ENCODE measurements at places on chromosomes 1 and 21.

- peaks cover 42% of the 10 kb centered on the region for H3K27me3 ChIP-seq
- no peak for DNase-seq
- H3K4me3 ChIP-seq = no peak overlapping the region
- peaks cover 5% of the 10 kb centered on the region for H3K4me1 ChIP-seq
These were observed 7.0 kb upstream of the ID3 start for GRCh38 chr1:23566304-23566703.

DNA sequence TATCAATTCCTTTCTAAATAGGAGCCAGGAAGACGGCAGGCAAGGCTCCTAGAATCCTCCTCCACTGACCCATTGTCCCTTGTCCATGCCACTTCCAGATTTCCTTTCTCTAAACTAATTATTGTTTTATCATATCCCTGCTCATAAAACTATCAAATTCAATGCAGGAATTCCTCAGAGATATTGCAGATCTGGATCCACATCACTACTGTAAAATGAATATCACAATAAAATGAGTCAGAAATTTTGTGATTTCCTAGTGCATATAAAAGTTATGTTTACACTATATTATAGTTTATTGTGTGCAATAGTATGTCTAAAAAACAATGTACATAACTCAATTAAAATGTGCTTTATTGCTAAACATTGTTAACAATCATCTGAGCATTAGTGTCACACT lies 498.7 kb upstream of the NEGR1 start:
- H3K27ac ChIP-seq = no peak overlapping the region
- H3K27me3 ChIP-seq = no peaks in the 10 kb centered on the region
- H3K36me3 ChIP-seq = no peaks in the 10 kb centered on the region
- H3K4me3 ChIP-seq = no peak overlapping the region
- H3K4me1 ChIP-seq = no peaks in the 10 kb centered on the region
- no peak for DNase-seq

- no peaks in the 10 kb centered on the region for H3K36me3 ChIP-seq
- no peaks in the 10 kb centered on the region for H3K27me3 ChIP-seq
- H3K27ac ChIP-seq = no peak overlapping the region
- H3K4me3 ChIP-seq = no peak overlapping the region
- peak; percentile 65 for DNase-seq
- 0 out of 2 replicates have a peak, but pooled peaks cover 5% of the 10 kb centered on the region for H3K4me1 ChIP-seq
These were observed 50.5 kb upstream of the GPR52 start for GRCh38 chr1:174397261-174397660.

DNA sequence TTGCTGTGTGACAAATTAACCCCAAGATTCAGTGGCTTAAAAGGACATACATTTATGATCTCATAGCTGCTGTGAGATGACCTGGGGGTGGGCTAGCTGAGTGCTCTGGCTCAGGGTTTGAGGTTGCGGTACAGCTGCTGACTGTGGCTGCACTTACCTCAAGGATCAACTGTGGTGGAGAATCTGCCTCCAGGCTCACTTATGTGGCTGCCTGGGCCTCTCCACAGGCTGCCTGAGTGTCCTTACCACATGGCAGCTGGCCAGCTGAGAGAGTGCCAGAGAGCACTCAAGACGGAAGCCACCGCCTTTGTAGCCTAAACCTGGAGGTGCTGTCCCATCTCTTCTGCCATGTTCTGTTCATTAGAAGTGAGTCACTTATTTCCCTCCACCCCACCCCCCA lies 5.7 kb downstream of the LRRC71 start:
- no peak overlapping the region for H3K27ac ChIP-seq
- H3K27me3 ChIP-seq = peaks cover 96% of the 10 kb centered on the region
- H3K4me1 ChIP-seq = peaks cover 7% of the 10 kb centered on the region

- no peak overlapping the region for H3K27ac ChIP-seq
- H3K4me3 ChIP-seq = no peak overlapping the region
- H3K36me3 ChIP-seq = no peaks in the 10 kb centered on the region
- H3K27me3 ChIP-seq = no peaks in the 10 kb centered on the region
- no peak for DNase-seq
- peaks cover 6% of the 10 kb centered on the region for H3K4me1 ChIP-seq
These were observed 41.0 kb downstream of the NPHP4 start for GRCh38 chr1:5950994-5951785.

- H3K4me1 ChIP-seq = peaks cover 12% of the 10 kb centered on the region
- peak; percentile 7 for DNase-seq
- H3K27me3 ChIP-seq = no peaks in the 10 kb centered on the region
- H3K27ac ChIP-seq = peak overlapping the region; percentile 65
- peak overlapping the region; percentile 88 for H3K4me3 ChIP-seq
- H3K36me3 ChIP-seq = no peaks in the 10 kb centered on the region
These were observed 546 bp downstream of the ELOVL1 start for GRCh38 chr1:43367026-43367903.

- H3K27me3 ChIP-seq = peaks cover 93% of the 10 kb centered on the region
- H3K36me3 ChIP-seq = no peaks in the 10 kb centered on the region
- no peak for DNase-seq
- H3K27ac ChIP-seq = no peak overlapping the region
These were observed 303.6 kb downstream of the MATN1 start for GRCh38 chr1:30419831-30420230.

GRCh38 chr1:89453123-89453972 lies 71.3 kb upstream of the LRRC8B start:
- no peak overlapping the region for H3K27ac ChIP-seq
- H3K4me1 ChIP-seq = no peaks in the 10 kb centered on the region
- no peaks in the 10 kb centered on the region for H3K36me3 ChIP-seq
- H3K4me3 ChIP-seq = no peak overlapping the region

- no peaks in the 10 kb centered on the region for H3K4me1 ChIP-seq
- no peaks in the 10 kb centered on the region for H3K27me3 ChIP-seq
- no peak overlapping the region for H3K27ac ChIP-seq
- no peaks in the 10 kb centered on the region for H3K36me3 ChIP-seq
These were observed 40.0 kb upstream of the CITED4 start for GRCh38 chr1:40901886-40902852.

GRCh38 chr1:236751935-236752334 lies 43.2 kb upstream of the MTR start:
- no peaks in the 10 kb centered on the region for H3K4me1 ChIP-seq
- no peak for DNase-seq
- H3K27me3 ChIP-seq = no peaks in the 10 kb centered on the region
- no peak overlapping the region for H3K4me3 ChIP-seq
- H3K27ac ChIP-seq = no peak overlapping the region
- H3K36me3 ChIP-seq = no peaks in the 10 kb centered on the region

GRCh38 chr1:18666317-18666920 lies 35.8 kb downstream of the PAX7 start:
- no peaks in the 10 kb centered on the region for H3K4me1 ChIP-seq
- H3K27ac ChIP-seq = no peak overlapping the region
- no peak overlapping the region for H3K4me3 ChIP-seq
- peaks cover 94% of the 10 kb centered on the region for H3K27me3 ChIP-seq

GRCh38 chr1:246815693-246816270 lies 91.6 kb downstream of the SCCPDH start:
- H3K36me3 ChIP-seq = no peaks in the 10 kb centered on the region
- H3K27me3 ChIP-seq = no peaks in the 10 kb centered on the region
- no peak overlapping the region for H3K4me3 ChIP-seq
- no peaks in the 10 kb centered on the region for H3K4me1 ChIP-seq

DNA sequence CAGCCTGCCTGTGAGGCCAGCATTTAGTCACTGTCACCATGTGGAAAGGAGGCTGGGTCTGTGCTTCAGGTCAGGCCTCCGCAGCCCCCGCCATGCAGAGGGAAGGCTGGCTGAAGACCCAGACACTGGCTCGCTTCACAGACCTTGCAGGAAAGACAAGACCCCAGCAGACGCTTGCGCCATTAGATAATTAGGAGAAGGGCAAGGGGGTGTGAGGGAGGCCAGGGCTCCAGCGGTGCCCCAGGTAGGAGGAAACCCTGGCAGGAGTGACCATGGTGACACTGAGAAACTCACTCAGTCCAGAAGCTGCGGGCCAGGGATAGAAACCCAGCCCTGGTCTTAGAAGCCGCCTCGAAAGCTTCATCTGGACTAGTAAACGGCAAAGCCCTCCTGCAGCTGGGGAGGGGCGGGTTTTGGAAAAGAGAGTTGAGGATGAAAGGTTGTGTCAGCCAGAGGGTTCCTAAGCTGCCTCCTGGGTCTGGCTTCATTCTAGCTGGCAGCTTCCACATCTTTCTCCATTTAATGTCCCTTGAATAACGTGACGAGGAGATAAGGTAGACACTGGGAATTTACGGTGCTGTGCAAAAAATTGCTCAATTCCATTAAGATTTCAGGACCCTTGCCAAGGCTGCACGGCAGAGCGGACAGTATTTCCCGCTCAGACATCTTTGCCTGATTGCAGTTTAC lies 294.1 kb upstream of the VAMP3 start:
- no peak overlapping the region for H3K4me3 ChIP-seq
- peaks cover 98% of the 10 kb centered on the region for H3K27me3 ChIP-seq
- no peak for DNase-seq
- H3K4me1 ChIP-seq = no peaks in the 10 kb centered on the region

GRCh38 chr1:56357927-56358690 lies 221.3 kb downstream of the PLPP3 start:
- H3K4me1 ChIP-seq = no peaks in the 10 kb centered on the region
- H3K4me3 ChIP-seq = no peak overlapping the region
- H3K27me3 ChIP-seq = no peaks in the 10 kb centered on the region
- no peaks in the 10 kb centered on the region for H3K36me3 ChIP-seq
- no peak overlapping the region for H3K27ac ChIP-seq

DNA sequence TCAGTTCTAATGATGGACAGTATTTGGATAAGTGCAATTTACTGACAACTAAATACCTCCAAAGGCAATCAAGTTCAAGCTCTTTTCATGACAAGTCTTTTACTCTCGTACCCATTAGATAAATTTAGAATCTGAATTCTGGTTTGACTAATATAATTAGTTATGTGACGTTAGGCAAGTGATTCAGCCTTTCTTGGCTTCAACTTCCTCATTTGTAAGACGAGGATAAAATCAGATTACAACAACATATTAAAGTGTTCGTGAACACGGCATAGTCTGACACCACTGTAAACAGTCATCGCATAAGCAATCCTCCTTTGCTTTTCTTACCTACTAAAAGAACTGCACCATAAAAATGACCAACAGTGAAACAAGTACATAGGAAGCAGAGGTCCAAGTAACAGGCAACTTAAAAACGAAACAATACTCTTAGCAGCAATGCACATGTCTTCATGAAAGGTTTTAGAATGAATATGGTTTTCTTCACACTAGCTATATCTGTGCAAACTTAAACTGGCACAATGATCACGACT lies 25.7 kb downstream of the COA6 start:
- H3K27ac ChIP-seq = peak overlapping the region; percentile 6
- H3K4me3 ChIP-seq = peak overlapping the region; percentile 9
- DNase-seq = peak; percentile 11
- H3K27me3 ChIP-seq = no peaks in the 10 kb centered on the region
- no peaks in the 10 kb centered on the region for H3K36me3 ChIP-seq
